ENCODE measurements at places on chromosomes 5 and 9. TPM values are rescaled to one million over a fixed set of nuclear protein-coding genes. Genes with fewer than 3 reads are reported as not detected.

- no peak for DNase-seq
Observed at GRCh38 chr5:167895899-167896659, 395.4 kb upstream of the WWC1 start.

DNA sequence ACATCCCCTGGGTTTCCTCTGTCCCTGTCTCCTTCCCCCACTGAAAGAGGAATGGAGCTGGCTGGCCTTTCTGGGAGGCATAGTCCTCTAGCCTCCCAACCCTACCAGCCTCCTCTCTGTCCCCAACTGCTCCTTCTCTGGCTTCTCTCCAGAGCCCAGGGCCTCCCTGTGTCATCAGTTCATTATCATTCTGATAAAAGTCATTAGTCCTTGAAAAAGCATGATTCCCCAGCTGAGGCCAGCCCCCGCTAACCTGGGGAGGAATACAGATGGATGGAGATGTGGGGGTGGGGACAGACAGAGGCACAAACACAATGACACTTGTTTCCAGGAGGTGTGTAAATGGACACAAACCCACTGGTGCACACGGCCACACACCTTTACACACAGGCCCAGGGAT lies 73.6 kb upstream of the HSPA9 start:
- DNase-seq, result no peak

DNA sequence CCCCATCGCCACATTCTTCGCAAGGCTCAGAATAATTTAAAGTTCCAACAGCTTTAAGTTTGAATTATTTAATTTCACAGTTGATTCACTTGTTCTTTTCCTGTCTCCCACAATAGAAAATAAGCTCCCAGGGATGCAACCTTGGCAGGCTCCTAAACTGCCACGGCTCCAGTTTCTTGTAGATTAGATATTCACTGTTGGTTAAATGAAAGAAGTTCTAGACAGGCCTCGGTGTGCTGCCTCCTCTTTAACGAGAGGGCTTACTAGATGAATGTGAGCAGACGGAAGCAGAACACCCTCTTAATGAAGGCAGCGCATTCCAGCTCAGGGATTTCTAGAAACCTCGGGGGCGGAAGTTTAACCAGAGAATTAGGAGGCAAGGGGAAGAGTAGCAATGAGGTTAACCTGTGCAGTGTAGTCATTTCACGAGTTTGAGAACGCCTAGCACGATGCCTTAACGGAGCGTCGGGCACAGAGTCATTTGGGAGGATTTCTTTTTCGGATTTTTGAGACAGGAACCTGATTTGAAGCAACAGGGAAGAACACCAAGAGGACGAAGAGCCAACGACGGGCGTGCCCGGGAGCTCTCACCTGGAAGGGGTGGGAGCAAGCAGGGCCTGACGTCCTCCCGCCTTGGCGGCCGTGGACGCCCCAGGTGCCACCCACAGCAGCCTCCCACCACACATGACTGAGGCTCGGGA lies 637 bp upstream of the SMC5 start:
- no peak for DNase-seq

DNA sequence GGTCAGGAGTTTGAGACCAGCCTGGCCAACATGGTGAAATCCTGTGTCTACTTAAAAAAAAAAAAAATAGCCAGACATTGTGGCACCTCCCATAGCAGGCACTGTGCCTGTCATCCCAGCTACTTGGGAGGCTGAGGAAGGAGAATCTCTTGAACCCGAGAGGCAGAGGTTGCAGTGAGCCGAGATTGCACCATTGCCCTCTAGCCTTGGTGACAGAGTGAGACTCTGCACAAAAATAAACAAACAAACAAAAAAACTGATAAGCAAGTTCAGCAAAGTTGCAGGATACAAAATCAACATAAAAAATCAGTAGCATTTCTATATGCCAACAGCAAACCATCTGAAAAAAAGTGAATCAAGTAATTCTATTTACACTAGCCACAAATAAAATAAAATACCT lies 64.8 kb upstream of the TTC23L start:
- DNase-seq, result no peak

GRCh38 chr5:1093361-1093760 lies 18.5 kb downstream of the SLC12A7 start:
- DNase-seq, result no peak

DNA sequence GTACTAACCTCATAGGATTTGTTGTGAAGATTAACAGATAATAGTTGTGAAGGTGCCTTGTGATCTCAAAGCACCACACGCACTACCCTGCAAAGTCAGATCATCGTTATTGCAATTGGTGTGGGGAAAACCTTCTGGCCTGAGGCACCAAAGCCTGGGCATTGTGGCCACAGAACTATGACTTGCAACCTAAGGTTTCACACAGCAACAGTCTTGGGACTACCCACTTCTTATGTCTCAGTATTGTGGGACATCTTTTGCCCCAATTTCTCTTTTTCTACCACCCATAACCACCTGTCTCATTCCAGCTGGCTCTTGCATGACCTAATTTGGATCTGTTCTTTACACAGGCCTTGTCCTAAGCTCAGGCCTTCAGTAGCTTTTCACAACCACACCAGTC lies 247.8 kb upstream of the NR4A3 start:
- DNase-seq, result no peak

DNA sequence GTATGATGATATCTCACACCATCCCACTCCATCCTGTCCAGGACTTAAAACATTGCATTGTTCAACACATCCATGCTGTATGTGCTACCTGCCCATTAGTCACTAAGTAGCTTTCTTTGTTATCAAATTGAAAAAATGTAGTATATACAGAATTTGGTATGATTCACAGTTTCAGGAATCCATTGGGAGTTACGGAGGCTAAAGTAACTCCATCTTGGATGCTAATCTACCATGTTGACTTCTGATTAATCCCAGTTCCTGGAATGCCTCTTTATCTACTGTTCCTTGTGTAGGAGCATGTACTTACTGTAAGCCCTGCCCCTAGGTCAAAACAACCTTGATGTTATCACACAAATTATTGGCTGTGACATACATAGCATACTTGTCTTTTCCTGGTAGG lies 38.9 kb upstream of the FOXB2 start:
- DNase-seq, result no peak

GRCh38 chr5:33888587-33888986 lies 3.2 kb downstream of the ADAMTS12 start:
- no peak for DNase-seq

GRCh38 chr5:18546591-18546990 lies 912.3 kb downstream of the TAF11L14 start:
- DNase-seq, result no peak

- DNase-seq, result no peak
Observed at GRCh38 chr5:67347821-67348220, 151.2 kb upstream of the CD180 start.

GRCh38 chr9:6171667-6172066 lies 43.9 kb upstream of the IL33 start:
- no peak for DNase-seq

DNA sequence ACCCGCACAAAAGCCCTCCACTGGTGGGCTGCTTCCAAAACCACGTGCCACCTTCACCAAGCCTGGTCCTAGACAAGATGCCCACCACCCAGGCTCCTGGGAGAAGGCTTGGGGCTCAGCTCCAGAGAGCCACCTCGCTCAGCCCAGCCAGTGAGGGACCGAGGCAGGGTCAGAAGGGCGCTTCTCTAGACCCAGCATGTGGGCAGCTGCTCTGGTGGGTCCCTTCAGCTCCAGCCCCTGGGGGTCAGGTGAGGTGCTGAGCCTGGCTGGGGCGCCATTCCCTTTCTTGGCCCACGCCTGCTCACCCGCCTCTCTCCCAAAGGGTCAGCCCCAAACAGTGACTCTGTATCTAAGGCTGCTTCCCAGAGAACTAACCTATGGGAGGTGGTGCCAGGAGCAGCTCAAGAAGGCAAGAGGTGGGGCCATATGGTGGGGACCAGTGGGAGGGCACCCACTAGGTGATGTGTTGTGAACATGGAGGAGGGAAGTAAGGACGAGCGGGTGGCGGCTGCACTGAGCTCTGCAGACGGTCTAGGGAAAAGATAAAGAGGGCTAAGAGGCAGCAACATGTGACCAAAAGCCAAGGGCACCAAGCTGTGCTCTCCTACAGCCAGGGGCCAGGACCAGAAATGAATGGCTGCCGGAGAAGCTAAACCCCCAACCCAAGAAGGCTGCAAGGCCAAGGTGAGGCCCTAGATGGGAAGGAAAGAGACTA lies 79.3 kb downstream of the CAMSAP1 start:
- no peak for DNase-seq

DNA sequence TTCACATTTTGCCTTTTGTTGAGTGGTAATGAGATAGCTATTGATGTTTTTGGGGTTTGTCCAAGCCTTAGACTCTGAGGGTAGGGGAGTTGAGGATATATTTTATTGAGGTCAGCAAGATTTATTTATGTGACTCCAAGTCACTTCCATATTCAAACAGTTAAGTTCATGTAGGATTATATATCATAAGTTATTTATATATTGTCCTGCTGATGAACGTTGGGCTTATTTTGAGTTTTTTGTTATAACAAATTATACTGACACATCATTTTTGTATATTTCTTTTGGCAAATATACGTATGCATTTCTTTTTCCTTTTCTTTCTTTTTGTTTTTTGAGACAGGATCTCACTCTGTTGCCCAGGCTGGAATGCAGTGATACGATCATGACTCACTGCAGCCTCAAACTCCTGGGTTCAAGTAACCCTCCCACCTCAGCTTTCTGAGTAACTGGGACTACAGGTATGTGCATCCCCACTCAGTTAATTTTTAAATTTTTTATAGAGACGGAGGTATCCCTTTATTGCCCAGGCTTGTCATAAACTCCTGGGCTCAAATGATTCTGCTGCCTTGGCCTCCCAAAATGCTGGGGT lies 23.5 kb upstream of the IL12B start:
- no peak for DNase-seq

Gene GDA
- not detected for polyA plus RNA-seq

Gene CARD9
- 0.28 TPM for polyA plus RNA-seq

Gene NME5
- polyA plus RNA-seq, result not detected

Gene OR1N1
- not detected for polyA plus RNA-seq
